ENCODE measurements at places on chromosomes 3 and 15. TPM values are rescaled to one million over a fixed set of nuclear protein-coding genes. Genes with fewer than 3 reads are reported as not detected.

The LEKR1 gene
- 2.9 TPM for total RNA-seq

The DLEC1 gene
- 0.10 TPM for total RNA-seq

The KAT2B gene
- total RNA-seq = 35.9 TPM

The KIF15 gene
- 2.4 TPM for total RNA-seq

The RGMA gene
- not detected for total RNA-seq

Measured in activated B cell treated with CpG ODN at 0.5 μM for 24 hours (primary cell).